T-cell (primary cell): ENCODE measurements at places on chromosomes 2 and 18.

- no peak for DNase-seq
Observed at GRCh38 chr18:61553045-61553659, 219.9 kb downstream of the CDH20 start.

DNA sequence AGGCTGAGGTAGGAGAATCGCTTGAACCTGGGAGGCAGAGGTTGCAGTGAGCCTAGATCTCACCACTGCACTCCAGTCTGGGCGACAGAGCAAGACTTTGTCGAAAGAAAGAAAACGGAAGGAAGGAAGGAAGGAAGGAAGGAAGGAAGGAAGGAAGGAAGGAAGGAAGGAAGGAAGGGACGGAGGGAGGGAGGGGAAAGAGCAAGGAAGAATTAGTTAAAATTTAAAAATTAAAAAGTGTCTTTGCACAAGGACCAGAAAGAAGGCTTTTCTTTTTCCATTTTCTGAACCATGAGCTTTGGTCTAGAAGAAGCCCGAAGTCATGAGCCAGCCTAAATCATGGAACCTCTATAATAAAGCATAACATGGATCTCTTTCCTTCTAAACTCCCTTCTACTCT is 138.2 kb upstream of the DNAJC10 start:
- DNase-seq = no peak

DNA sequence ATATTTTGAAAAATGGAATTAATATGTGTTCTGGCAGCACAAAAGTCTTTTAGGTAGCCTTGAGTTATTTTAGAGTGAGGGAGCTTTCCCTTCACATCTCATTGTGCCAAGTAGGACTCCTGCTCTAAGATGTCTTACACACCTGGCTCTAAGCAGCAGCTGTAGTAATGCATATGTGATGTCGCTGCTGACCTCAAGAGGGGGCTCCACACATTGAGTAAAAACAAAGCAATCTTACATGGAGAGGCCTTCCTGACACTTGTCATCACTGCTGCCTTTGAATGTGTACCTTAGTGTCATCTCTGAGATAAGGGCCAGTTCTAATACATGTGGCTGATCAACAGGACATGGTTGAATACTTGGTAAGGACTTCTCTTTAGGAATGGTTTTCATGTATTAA is 75.8 kb downstream of the ACTR3 start:
- no peak for DNase-seq

DNA sequence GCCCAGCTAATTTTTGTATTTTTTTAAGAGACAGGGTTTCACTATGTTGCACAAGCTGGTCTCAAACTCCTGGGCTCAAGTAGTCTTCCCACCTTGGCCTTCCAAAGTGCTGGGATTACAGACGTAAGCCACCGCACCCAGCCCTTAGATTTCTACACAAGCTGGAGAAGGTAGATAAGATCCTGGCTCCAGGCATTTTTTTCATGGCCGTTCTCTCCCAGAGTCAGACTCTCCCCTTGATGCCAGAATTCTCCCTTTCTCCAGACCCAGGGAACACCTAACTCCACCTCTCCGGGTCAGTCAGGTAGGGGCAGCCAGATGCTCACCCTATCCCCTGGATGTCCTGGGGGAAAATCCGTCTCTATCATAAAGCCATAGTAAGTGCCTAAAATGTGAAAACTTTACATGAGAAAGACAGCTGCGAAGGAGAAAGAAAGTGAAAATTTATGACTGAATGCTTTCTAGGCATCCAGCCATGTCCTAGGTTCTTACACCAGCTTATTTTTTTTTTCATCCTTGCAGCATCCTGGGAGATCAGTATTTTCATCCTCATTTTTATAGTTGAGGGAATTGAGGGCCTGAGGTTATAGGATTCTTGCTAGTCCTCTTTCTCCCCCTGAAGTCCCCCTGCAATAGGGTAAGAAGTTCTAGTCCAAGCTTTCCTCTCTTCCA is 16.3 kb downstream of the SIX3 start:
- no peak for DNase-seq

DNA sequence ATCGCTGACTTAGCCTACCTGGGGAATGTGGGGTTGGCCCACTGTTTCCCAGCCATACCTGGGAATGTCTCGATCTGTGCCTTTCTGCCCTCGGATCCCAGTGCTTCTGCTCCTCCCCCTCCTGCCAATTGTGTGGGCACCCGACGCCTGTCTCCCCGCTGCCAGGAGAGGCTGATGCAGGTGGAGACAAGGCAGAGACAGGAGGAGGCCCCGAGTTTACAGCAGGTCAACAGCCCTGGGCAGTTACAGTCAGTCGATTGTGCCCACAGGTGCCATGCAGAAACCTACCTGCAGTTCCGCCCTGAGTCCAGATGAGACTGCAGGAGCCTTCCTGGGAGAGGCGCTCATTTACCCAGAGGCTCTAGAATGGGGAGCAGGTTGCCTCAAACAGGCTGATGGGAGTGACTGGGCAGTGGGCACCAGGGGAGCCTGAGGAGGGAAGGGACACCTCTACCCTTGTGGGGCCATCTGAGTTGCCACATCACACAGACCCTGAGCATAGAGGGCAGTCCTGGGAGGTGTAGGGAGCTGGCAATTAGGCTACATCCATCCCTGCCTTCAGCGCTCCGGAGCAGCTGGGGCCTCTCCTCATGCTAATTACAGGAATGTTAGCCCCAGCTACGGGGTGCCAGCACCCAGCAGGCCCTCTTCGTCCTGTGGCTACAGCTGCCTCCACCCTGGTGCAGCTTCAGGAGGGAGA is 300.1 kb downstream of the NDUFA10 start:
- DNase-seq = no peak

GRCh38 chr2:8142461-8142860 is 539.4 kb upstream of the ID2 start:
- no peak for DNase-seq

GRCh38 chr2:67918471-67918870 is 144.3 kb downstream of the C1D start:
- no peak for DNase-seq

- DNase-seq = no peak
Observed at GRCh38 chr18:32362484-32362883, 108.2 kb downstream of the GAREM1 start.

DNA sequence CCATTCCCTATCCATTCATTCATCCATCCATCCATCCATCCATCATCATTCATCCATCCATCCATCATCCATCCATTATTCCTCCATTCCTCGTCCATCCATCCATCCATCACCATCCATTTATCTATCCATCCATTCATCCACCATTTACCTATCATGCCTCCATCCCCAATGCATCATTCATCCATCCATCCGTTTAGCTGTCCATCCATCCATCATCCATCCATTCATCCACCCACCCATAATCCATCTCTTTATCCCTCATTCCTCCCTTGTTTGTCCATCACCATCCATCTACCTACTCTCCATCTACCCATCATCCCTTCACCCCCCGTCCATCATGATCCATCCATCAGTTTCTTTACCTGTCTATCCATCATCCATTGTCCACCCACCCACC is 13.6 kb downstream of the NFATC1 start:
- DNase-seq = no peak

DNA sequence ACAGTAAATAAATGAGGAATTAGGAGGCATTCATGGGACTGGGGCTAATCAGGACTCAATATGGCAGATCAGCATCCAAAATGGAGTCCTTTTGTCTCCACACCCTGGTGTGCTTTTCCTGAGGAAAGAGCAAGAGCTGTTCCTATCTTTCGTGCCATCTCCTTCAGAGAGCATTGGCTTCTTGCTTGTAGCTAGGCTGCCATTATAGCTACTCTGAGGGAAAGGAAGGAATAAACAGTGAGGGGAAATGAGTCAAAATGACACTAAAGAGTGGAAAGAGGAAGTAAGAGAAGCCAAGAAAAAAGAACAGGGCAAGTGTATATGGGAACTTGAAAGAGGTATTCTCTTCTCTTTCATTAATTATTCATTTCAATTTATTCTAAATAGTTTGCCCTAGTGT is 8.4 kb upstream of the NMI start:
- DNase-seq = no peak
